Cortex of kidney (tissue), 1 donor: ENCODE measurements at places on chromosomes 11 and 22.

DNA sequence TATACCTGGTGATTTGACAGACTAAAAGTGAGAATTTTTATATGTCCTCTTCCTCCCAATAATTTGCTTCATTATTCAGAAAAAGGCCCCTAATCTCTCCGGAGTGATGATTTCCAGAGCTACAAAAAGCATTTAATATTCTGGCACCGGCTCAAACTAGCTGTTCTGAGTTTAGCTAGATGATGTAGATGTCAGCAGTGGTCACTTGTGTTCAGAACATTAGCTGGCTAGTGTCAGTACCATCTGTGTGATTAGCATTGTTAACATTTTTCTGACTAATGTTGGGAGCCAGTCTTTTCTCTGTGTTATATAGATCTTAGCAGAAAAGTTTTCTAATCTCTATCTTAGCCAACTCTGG lies 68.7 kb upstream of the RRM1 start:
- DNase-seq: no peak

GRCh38 chr11:93738647-93739081 lies 2.6 kb downstream of the TAF1D start:
- no peak for DNase-seq

- no peak for DNase-seq
Measured at GRCh38 chr22:22197993-22198402, 46.6 kb upstream of the VPREB1 start.

DNA sequence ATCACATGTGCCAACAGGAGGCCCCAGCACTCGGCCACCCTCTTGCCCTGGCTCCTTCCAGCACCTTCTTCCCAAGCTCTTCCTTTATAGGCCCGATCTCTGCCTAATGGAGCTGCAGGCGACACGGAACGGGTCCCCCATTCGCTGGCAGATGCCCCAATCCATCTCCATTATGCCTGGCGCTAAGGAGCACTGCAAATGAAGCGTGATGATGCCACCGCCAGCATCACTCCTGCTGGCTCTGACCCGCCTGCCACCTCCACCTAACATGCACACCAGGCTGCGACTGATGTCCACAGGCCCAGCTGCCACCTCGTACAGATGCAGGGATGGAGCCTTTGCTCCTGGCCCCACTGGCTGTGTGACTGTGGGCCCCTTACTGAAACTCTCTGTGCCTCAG lies 33.5 kb downstream of the ELFN2 start:
- no peak for DNase-seq

DNA sequence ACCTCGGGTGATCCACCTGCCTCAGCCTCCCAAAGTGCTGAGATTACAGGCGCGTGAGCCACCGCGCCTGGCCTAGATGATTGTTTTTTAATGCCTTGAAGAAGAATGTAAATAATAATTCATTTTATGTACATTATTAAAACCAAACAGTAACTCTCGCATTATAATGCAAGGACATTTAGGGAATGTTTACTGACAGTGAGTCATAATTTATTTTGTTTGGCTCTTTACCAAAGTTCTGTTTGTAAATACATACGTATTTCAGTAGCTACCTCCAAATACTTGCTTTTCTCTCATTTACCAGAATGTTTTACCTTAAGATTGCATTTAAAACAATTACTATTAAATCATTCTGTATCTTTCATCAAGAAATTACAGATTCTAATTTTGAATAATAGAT lies 3.0 kb downstream of the RAB39A start:
- DNase-seq: no peak

DNA sequence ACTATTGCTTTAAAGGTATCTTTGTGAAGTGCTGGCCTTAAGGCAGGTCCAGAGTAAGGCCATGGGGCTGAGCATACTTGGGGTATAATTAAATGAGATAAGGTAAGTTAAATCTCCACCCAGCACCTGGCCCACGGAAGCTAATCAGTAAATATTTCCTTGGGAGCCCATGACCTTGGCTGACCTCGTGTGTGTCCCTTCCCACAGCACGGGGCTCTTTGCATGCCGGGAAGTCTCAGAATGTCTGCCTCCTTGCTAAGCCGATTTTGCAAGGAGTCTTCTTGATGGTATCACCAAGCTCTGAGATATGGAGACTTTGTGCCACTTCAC lies 46.5 kb downstream of the ADM start:
- DNase-seq: no peak

DNA sequence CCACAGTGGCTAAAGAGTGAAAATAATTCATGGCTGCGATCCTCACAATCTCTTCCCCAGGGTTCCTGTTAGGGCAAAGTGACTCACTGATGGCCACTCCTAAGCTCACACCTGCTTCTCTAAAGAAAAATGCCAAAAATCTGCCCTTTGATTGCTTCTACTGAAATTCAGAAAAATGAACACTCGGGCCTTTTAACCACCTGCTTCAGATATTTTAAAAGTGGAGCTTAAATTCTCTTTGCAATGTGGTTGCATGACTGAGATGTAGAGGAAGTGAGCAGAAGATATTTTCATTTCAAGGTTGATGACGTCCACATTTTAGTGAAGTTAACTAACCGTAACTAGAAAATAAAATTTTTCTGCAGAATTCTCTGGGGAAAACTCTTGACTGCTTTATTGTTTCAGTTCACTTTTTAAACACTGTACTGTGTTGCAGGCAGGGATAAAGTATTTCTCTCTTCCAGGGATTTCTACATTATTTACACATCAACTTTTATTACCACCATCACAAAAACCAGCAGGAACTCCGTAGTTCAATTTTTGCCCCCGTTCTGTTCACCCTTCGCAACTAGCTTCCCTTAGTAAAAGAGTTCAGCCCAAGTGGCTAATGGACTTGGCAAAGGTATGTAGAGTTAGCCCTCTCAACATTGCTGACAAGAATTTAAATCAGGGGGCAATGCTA lies 8.5 kb downstream of the RAB30 start:
- no peak for DNase-seq

DNA sequence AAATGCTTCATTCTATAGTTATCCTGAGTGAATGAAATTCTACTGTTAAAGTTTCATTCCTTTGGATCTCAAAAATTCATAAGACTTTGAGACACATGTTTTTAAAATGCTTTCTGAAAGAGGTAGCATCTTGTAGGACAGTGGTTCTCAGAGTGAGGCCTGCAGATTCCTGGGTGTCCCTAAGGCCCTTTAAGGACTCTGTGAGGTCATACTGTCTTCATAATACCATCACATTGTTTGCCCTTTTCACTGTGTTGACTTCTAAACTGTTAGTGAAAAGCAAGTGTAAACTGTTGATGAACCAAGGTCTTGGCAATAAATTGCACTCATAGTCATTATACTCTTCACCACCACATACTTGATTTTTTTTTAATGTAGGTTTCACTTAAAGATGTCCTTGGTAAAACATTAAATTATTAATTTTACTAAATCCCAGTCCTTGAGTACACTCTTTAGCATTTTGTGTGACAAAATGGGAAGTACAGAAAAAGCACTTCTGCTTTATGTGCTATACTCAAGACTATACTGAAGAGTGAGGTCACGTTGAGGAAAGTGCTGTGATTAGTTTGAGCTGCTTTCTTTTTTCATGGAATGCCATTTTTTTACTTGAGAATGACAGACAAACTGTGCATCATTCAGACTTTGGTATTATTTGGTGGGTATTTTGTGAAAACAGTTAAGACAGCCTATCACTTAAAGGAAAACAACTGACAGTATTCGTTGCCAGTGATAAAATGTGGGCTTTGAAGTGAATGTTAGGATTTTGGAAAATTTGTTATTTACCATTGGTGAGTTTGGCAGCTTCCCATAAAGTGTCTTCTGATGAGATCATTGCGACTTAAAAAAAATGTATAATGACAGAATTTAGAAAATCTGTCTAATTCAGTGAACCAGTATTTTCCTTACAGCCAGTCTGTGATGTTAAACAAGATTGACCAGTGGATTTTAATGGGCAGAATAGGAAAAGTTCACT lies 61.1 kb downstream of the SPECC1L start:
- no peak for DNase-seq

DNA sequence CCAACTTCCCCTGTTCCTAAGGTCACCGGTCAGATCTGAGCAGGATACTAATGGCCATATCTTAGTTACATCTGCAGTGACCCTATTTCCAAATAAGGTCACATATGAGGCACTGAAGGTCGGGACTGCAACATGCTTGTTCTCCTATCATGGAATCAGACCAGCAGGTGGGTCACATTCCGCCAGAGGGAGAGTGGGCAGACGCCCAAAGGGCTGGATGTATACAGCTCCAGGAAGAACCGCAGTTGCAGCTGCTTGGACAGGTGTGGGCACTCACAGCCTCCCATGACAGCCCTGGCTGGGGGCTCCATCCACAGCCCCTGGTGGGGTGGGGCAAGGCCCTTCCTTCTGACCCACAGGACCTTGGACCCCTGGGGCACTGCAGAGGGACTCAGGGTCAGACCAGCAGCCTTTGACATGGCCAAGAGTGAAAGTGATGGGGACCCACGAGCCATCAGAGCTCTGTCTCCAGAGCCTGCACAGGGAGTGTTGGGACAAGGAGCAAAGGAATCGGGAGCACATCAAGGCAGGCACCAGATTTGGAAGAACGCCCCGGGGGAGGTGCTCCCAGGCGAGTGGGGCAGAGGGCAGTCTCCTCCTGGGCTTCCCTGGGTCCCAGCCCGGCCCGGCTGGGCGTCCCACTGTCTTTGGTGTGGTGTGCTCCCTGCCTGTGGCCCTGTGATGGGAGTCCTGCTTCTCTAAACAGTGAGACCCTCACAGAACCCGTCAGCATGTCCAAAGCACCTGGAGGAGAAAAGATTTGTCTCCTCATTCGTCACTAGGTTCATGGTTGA lies 13.3 kb upstream of the CD81 start:
- DNase-seq: no peak

GRCh38 chr11:119421351-119421750 lies 1.6 kb downstream of the THY1 start:
- DNase-seq: no peak

GRCh38 chr11:83611600-83611999 lies 325.4 kb upstream of the CCDC90B start:
- no peak for DNase-seq

DNA sequence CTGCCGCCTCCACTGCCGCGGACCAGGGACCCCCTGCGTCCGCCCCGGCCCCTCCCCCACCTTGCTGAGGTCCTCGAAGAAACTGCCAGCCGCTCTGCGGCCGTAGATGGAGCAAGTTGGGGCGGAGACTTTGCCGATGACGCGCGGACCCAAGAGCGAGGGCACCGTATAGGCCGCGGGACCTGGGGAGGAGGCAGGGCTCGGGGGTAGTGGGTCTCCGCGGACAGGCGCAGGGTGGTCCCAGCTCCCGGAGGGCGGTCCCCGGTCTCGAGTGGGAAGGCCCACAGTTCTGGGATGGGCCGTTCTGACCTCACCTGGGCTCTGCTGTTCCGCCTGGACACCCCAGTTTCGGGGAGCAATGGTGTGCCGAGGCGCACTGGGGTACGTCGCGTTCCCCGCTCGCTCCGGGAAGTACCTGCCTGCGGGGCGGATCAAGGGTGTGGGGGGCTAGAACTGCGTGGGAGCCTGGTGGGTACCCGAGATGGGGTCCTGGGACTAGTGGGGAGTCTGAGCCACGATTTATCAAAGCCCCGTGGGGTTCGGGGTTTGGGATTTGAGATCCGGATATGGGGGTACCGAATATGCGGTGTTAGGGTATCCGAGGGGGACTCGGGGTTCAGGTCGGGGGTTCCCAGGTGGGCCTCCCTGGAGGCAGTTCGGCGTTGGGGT lies 1.2 kb upstream of the TYMP start:
- no peak for DNase-seq

- DNase-seq: no peak
Measured at GRCh38 chr11:2825261-2825888, 60.2 kb downstream of the CDKN1C start.

- DNase-seq: no peak
Measured at GRCh38 chr11:24496736-24497725, at the start of gene LUZP2. TSS of gene LUZP2 (plus strand) at chr11:24497053.

DNA sequence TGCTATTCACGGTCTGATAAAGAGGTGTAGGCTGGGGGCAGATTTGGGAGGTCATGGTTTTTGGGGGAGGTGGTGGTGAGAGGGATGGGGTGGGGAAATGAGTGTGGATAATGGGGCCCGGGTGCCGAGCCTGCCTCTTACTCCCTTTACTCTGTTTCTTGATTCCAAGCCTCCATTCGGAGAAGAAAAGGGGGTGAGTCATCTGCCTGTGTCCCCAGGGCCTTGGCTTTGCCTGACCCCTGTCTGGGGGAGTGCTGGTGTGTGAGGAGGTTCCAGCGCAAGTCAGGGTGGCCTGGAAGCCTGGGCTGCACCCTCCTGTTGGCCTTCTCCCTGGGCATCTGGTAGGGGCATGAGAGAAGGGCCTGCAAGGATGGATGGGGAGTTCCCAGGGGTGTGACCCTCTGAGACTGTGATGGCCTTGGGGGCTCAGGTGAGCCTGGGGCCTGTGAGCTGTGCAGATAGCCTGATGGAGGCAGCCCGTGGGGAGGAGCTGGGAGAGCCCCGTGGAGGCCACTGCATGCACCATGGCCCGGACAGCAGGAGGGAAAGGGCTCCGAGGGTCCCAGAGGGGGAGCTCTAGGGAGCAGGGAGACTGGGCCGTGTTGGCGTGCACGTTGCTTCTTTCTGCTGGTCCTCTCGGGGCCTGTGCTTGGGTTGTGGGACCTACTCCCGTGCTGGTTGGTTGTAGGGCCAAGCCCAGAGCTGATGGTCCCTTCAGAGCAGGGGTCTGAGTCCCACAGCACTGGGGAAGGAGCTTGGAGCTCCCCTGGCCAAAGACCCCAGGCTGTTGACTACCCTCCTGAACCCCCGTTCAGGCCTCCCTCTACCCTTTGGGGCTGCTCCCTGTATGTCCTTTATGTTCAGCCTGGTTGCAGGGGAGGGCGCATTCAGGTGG lies 26.3 kb upstream of the ACR start:
- no peak for DNase-seq

GRCh38 chr11:58907780-58908179 lies 31.5 kb upstream of the GLYATL1 start:
- no peak for DNase-seq

GRCh38 chr11:77801477-77801876 lies 19.0 kb downstream of the RSF1 start:
- DNase-seq: no peak
